Purkinje cell (primary cell): ENCODE measurements at places on chromosomes 16 and 17. TPM values are rescaled to one million over a fixed set of nuclear protein-coding genes. Genes with fewer than 3 reads are reported as not detected.

Gene AOC3
- not detected in 2 replicates for polyA plus RNA-seq

Gene FBXO39
- not detected in 2 replicates for polyA plus RNA-seq

Gene IL21R
- not detected in 2 replicates for polyA plus RNA-seq

Gene CDR2L
- 7.2 and 13.0 TPM in 2 replicates for polyA plus RNA-seq

Gene RPS15A
- 425 and 514 TPM in 2 replicates for polyA plus RNA-seq

Gene KRTAP2-3
- polyA plus RNA-seq: not detected in 2 replicates

Gene ESRP2
- not detected in 2 replicates for polyA plus RNA-seq

Gene FZD2
- polyA plus RNA-seq: not detected in 2 replicates

Gene ZNF624
- 2.9 and 8.0 TPM in 2 replicates for polyA plus RNA-seq

Gene HS3ST3B1
- 0.05 and 0.49 TPM in 2 replicates for polyA plus RNA-seq

Gene RCVRN
- not detected in 2 replicates for polyA plus RNA-seq

Gene MMP25
- 0.20 TPM in 1 of 2 replicates, not detected in the other for polyA plus RNA-seq

Gene TAC4
- polyA plus RNA-seq: not detected in 2 replicates

Gene C16orf92
- polyA plus RNA-seq: 0.36 TPM in 2 replicates

Gene RANBP10
- 0.11 and 1.0 TPM in 2 replicates for polyA plus RNA-seq
